Body of pancreas (tissue), 4 donors: ENCODE measurements at places on chromosomes 11 and 22. TPM values are rescaled to one million over a fixed set of nuclear protein-coding genes. Genes with fewer than 3 reads are reported as not detected.
A peak's percentile ranks its signal among the peaks of the same experiment; 100 is the strongest.

The THY1 gene
- total RNA-seq = 6.9 TPM

The ZBTB16 gene
- total RNA-seq = 96.5 TPM

The LRRC32 gene
- 17.8 TPM for total RNA-seq

The FAM227A gene
- total RNA-seq = 3.6 TPM

The BID gene
- total RNA-seq = 9.3 TPM

The SLC22A25 gene
- not detected for total RNA-seq

DNA sequence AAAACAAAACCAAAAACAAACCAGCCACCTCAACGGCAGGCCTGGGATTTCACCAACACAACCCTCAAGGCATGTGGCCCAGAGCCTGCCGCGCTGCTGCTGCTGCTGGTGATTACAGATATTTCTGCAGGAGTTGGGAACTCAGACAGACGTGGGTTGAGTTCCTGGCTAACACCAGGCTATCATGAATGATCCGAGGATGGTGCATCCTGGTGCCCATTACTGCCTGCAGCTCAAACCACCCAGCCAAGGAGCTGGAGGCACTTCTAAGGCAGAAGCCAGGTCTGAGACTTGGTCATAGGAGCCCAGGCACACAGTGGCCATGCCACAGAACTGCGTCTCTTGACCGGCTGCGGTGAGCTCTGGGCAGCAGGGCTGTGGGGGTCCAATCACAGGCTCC, 151.8 kb downstream of the MPPED1 start:
- DNase-seq = no peak

- peak; percentile 15 for DNase-seq
These were observed 108.4 kb downstream of the GGTLC2 start for GRCh38 chr22:22752556-22753477.

DNA sequence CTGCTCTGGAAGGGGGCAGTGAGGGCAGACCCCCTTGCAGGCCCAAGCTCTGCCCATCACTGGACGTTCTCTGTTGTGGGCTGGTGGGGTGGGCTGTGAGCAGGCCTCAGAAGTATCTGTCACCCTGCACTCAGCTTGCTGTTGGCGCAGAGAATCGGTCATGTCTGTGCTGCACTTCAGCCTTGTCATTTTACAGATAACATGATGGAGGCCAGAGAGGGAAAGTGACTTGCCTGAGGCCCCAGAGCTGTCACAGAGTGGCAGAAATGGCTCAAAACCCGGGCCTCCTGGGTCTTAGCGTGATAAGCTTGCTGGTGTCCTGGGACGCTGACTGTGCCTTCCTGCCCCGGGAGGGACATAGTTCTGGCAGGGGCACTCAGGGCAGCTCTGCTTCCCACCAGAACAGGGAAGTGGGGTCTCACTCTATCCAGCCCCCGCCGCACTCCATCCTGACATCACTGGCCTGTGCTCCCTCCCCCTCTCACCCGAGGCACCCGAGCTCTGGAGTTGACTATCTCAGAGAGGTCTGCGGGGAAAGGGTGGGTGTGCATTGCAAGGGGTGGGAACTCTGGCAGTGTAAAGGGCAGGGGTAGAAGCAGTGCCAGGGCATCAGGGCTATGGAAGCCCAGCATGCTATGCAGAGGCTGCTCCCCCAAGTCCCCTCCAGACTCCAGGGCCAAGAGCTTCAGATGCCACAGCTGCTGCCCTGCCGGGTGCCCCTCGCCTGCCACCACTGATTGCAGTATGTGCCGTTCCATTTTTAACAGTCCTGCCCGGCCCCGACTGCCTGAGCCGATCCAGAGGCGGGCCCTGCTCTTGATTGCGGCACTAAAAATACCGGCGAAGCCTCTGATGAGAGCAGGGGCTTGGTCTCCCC, 50.4 kb upstream of the NECTIN1 start:
- no peak for DNase-seq

GRCh38 chr11:60169264-60169915, 13.5 kb downstream of the MS4A6A start:
- peak; percentile 73 for DNase-seq

DNA sequence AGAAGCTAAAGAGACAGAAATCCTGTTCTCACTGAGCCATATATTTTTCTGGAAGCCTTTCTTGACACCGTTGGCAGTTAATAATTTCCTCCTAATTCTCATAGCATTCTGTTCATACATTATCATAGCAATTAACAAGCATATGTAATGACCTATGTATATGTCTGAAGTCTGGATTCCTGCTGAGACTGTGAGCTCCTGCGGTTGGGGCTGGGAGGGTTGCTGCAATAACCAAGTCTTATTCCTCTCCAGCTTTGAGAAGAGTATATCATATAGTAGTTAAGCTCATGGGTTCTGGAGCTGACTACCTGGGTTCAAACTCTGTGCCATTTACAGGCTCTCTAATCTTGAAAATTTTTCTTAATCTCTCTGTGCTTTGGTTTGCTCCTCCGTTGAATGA, 175.2 kb downstream of the MAML2 start:
- DNase-seq = no peak

DNA sequence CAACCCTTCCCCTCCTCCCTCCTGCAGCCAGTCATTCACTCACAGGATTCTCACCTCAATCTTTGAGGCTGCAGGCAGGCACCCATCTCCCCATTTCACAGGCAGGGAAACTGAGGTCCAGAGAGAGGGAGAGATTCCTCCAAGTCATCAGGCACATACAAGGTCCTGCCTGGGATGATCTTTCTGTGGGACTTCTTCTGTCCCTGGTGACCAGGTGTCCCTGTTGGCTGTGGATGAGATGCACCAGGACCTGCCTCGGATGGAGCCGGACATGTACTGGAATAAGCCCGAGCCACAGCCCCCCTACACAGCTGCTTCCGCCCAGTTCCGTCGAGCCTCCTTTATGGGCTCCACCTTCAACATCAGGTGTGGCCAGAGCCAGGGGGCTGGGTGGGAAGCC, 7.8 kb downstream of the FTH1 start:
- no peak for DNase-seq

- DNase-seq = no peak
These were observed 13.8 kb upstream of the LINC01488 start for GRCh38 chr11:69467646-69468045.

DNA sequence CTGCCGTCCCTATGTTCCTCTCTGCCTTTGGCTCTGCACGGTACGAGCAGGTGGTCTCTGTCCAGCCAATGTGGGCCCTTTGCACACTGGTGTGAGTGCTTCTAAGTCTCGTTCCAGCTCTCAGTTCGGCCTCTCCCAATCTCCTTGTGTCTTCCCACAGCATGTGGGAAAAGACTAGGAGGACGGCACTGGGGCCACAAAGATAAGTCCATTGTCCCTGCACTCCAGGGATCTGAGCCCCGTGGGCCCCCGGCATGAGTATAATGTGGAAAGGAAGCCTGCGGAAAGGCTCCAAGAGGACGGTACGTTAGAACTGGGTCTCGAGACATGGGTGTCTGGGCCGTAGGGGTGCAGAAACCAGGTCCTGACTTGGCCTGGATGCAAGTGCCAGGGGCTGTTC, 16.4 kb downstream of the MYEOV start:
- DNase-seq = no peak

DNA sequence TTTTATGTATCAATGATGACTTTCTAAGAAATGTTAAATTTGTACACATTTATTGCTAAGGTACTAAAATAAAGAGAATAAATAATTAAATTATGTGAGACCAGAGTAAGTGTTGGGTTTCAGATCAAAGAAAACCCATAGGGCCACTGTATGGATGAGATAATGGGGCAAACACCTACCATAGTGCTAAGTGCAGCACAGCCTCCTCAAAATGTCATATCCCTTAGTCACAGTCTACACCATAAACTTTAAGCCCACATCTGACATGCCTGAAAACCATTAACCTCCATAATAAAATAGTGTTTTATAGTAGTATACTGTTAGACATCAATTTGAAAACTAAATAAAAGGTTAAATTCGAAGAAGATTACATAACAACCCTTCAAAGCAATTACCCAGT, 37.5 kb downstream of the SESN3 start:
- no peak for DNase-seq

GRCh38 chr11:78535920-78536319, 38.7 kb downstream of the NARS2 start:
- no peak for DNase-seq

- no peak for DNase-seq
These were observed 16.0 kb downstream of the ZMAT5 start for GRCh38 chr22:29750559-29751538.
